ENCODE measurements at places on chromosomes 5 and 9.
A peak's percentile ranks its signal among the peaks of the same experiment; 100 is the strongest.

GRCh38 chr5:159001247-159001646 lies 98.5 kb downstream of the EBF1 start:
- DNase-seq, result no peak

GRCh38 chr9:87613265-87614111 lies 112.4 kb upstream of the CTSL start:
- no peak for DNase-seq

GRCh38 chr5:1762883-1763547 lies 36.6 kb downstream of the MRPL36 start:
- DNase-seq, result no peak

GRCh38 chr5:10235350-10235749 lies 14.3 kb downstream of the ATPSCKMT start:
- no peak for DNase-seq

DNA sequence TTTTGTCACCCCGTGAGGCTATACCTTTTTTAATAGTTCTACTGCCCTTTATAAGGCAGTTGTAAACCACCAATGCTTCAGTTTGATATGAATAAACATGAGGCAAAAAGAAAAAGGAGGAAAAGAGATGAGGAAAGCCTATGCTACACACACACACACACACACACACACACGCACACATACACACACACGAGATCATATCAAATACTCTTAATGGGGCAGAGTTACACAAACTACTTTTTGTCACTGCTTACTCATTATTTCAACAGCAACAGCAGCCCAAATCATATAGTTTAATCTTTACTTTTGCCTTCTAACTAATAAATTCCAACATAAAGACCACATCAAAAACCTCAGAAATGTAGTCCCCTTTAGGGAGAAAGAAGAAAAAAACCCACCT lies 116.8 kb upstream of the PAM start:
- no peak for DNase-seq

GRCh38 chr9:110835859-110836271 lies 167.3 kb downstream of the MUSK start:
- DNase-seq, result no peak

DNA sequence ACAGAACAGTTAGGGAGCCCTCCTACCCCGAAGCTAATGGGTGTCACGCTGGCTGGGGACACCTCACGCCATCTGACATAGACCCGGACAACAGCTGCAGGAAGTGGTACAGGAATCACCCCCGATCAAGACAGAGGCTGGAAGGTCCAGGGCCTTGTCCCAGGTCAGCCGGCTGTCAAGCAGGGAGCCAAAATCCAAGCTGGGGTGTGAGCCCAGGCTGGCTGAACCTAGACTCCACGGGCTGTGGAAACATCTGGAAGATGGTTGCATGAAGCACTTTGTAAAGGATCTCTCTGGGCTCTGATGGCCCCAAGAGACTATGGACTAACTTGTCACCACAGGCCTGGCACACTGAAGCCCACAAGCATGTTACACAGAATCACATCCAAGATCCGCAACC lies 68.9 kb upstream of the STXBP1 start:
- DNase-seq, result no peak

- no peak for DNase-seq
Measured at GRCh38 chr5:10621832-10622231, 58.0 kb downstream of the ANKRD33B start.

DNA sequence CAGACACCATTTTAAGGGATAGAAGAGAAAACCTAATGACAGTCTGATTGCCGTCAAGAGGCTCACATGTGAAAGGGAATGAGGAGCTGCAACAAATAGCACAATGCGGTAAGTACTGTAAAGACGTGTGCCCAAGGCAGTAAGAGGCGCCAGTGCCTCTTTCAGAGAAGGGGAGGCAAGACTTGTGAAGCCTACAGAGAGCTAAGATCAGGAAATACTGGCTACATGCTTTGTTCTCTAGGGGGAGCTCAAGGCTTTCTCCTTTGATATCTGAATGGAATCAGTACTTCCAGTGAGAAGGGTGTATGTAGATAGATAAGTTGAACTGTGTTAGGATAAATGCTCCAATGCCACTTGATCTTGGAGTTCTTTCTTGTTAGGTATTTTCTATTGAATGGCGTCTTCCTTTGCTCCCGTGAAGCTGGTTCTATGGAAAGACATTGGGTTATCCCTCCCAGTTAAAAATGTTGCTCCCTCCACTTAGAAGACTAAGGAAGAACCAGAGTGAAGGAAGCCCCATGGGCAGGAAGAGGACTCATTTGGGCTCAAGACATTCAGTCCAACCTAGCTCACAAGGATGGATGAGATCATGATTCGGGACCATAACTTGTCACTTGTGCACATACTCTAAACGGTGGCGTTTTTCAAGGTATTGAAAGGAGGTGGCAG lies 23.5 kb upstream of the ALDOB start:
- DNase-seq, result peak; percentile 60
